ENCODE measurements at places on chromosomes 2 and 18. TPM values are rescaled to one million over a fixed set of nuclear protein-coding genes. Genes with fewer than 3 reads are reported as not detected.

Gene SERPINB4
- total RNA-seq = not detected

Gene EDAR
- total RNA-seq = not detected

Gene STRADB
- total RNA-seq = 109 TPM

Gene ATP6V1B1
- total RNA-seq = 1.6 TPM

Gene PLGLB1
- total RNA-seq = 2.1 TPM

All from skeletal muscle tissue (tissue), 5 donors.